Melanocyte of skin (primary cell): ENCODE measurements at places on chromosomes 2 and 18. TPM values are rescaled to one million over a fixed set of nuclear protein-coding genes. Genes with fewer than 3 reads are reported as not detected.

The MRPS5 gene
- 35.8 and 43.3 TPM in 2 replicates for total RNA-seq

The CROCC2 gene
- under 0.01 TPM in 2 replicates for total RNA-seq

The DNAJB2 gene
- total RNA-seq: 25.3 and 26.5 TPM in 2 replicates

The DQX1 gene
- total RNA-seq: under 0.01 TPM in 1 of 2 replicates, not detected in the other

The EML6 gene
- total RNA-seq: under 0.01 and 1.5 TPM in 2 replicates
